ENCODE measurements at places on chromosomes 6 and 20. TPM values are rescaled to one million over a fixed set of nuclear protein-coding genes. Genes with fewer than 3 reads are reported as not detected.

DNA sequence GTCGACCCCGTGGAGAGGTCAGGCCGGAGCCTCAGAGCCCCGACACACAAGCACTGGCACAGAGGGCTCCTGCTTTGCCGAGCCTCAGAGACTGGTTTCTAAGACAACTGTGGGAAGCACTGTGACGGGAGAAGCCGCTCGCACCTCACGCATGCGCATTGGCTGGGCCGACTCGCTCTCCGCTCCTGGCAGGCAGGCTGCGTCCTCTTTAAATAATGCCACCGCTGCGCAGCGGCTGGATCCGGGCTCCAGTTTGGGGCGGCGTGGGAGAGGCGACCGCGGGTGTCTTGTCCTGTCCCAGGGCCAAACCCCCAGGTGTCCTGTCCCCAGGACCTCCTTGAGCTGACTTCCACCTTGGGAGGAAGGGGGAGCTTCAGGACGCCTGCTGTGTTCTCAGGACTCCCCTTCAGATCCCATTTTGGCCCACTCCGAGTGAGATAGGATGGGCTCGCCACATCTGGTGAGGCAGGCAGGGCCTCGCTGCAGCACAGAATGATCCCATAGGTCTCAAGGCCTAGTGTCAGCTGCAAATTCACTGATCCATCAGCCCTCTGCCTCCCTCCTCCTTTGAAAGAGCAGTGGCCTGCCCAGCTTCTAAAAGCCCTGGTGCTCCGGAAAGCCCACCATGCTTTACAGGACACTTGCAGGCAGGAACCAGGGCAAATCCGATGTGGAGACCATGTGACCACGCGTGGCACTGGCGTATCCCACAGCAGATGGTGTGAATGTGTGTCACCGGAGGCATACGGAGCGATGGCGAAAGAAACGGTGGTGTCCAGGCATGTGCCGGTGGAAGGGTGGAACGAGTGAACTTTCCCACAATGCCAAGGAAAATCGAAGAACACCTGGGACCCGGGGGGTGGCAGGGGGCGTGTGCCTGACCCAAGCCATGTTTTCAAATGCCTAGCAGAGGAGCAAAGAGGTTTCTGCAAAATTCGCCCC, 169.3 kb upstream of the ZNF337 start:
- DNase-seq, result peak; percentile 64
- H3K27me3 ChIP-seq, result peaks cover 56% of the 10 kb centered on the region
- peaks cover 3% of the 10 kb centered on the region for H3K4me1 ChIP-seq
- H3K4me3 ChIP-seq, result no peak overlapping the region
- H3K36me3 ChIP-seq, result no peaks in the 10 kb centered on the region

DNA sequence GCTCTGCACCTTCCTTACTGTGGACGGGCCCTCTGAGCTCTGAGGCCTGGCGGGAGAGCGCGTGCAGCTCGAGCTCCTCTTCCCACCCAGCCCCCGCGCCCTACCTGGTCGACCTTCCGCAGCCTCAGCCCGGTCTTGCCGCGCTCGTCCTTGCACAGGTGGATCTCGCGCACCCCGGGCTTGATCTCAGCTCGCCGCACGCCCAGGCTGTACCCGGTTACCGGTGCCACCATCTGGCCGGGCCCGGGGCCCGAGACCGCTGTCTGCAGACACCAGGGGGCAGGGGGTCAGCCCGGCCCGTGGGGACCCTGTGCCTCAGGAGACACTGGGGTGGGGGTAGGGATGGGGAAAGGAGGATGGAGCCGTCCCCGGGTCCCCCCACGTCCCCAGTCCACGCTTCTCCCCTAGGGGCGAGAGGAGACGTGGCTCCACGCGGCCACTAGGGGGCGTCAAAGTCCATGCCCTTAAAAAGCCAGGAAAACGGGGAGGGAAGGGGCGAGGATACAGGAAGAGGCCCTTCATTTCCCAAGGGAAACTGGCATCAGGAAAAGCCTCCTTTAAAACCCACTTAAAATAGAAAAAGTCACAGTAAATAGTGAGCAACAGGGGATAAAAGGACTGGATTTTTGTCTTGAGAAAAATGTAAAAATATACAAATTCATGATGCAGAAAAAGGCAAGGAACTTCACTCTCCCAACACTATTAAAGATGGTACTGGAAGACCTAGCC, 15.5 kb downstream of the SDCBP2 start:
- H3K36me3 ChIP-seq, result peaks cover 17% of the 10 kb centered on the region
- H3K4me3 ChIP-seq, result peak overlapping the region; percentile 13
- peak; percentile 59 for DNase-seq
- H3K4me1 ChIP-seq, result peaks cover 6% of the 10 kb centered on the region

GRCh38 chr20:14848806-14849205, 511.4 kb upstream of the FLRT3 start:
- H3K36me3 ChIP-seq, result no peaks in the 10 kb centered on the region
- DNase-seq, result no peak
- no peaks in the 10 kb centered on the region for H3K27me3 ChIP-seq
- H3K27ac ChIP-seq, result no peak overlapping the region
- no peak overlapping the region for H3K4me3 ChIP-seq

- H3K4me1 ChIP-seq, result no peaks in the 10 kb centered on the region
- DNase-seq, result no peak
- H3K27ac ChIP-seq, result no peak overlapping the region
- H3K4me3 ChIP-seq, result no peak overlapping the region
- H3K36me3 ChIP-seq, result no peaks in the 10 kb centered on the region
Measured at GRCh38 chr6:46632053-46632452, 20.6 kb downstream of the CYP39A1 start.

GRCh38 chr6:87755708-87756671, 54.0 kb upstream of the AKIRIN2 start:
- no peak overlapping the region for H3K4me3 ChIP-seq
- H3K4me1 ChIP-seq, result no peaks in the 10 kb centered on the region
- H3K27ac ChIP-seq, result no peak overlapping the region
- DNase-seq, result no peak

Gene MRAP2
- 1.2 TPM for polyA plus RNA-seq

Gene TBCC
- polyA plus RNA-seq, result 25.7 TPM

Gene PGBD1
- polyA plus RNA-seq, result 1.1 TPM

GRCh38 chr6:127950566-127951145, 49.8 kb upstream of the THEMIS start:
- no peak for DNase-seq
- no peaks in the 10 kb centered on the region for H3K4me1 ChIP-seq
- H3K4me3 ChIP-seq, result no peak overlapping the region
- H3K27me3 ChIP-seq, result peaks cover 3% of the 10 kb centered on the region
- no peaks in the 10 kb centered on the region for H3K36me3 ChIP-seq

Gene HSPA1L
- polyA plus RNA-seq, result 1.3 TPM

DNA sequence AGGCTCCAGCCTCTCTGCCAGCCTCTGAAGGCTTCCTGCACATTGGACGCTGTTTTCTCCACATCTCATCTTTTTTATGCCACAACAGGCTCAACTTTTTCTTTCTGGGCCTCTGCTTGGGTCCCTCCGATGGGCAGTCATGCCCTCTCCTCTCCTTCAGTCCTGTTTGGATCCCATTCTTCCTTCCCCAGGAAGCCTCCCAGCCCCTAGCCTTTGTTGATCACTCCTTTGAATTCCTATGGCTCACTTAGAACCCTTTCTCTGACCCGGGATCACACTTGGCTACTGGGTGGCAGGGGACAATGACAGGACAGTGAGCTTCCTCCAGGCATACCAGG, 4.5 kb downstream of the SLA2 start:
- H3K27ac ChIP-seq, result no peak overlapping the region
- H3K27me3 ChIP-seq, result no peaks in the 10 kb centered on the region
- H3K36me3 ChIP-seq, result no peaks in the 10 kb centered on the region
- no peaks in the 10 kb centered on the region for H3K4me1 ChIP-seq
- H3K4me3 ChIP-seq, result no peak overlapping the region

- no peak overlapping the region for H3K27ac ChIP-seq
- H3K36me3 ChIP-seq, result peaks cover 16% of the 10 kb centered on the region
- no peaks in the 10 kb centered on the region for H3K27me3 ChIP-seq
- H3K4me3 ChIP-seq, result no peak overlapping the region
- no peaks in the 10 kb centered on the region for H3K4me1 ChIP-seq
Measured at GRCh38 chr6:158503846-158504245, 56.0 kb upstream of the TMEM181 start.

Gene TMEM244
- polyA plus RNA-seq, result not detected
